Cerebellar nuclear complex (tissue), 1 donor: ENCODE measurements at places on chromosomes 16 and 17.

DNA sequence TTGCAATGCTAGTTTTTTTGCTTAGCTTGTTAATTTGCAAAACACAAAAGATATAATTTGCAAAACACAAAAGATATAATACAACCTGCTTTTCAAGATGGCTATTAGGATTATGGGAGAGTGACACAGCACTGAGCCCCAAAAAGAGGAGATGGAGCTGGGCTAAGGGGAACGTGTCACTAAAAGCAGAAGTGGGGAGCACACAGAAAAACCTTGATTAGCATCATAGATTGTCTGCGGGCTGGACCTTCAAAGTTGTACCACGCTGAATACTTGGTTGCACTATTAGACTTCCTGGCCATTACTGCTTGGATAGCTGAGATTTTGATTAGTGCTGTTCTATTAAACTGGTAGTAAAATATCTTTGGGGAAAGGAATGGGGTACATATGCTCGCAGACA lies 36.2 kb downstream of the KCNJ16 start:
- no peak for DNase-seq

GRCh38 chr17:39236981-39237441 lies 11.3 kb upstream of the STAC2 start:
- DNase-seq: no peak

GRCh38 chr16:84532291-84532724 lies 27.8 kb upstream of the MEAK7 start:
- peak; percentile 9 for DNase-seq

GRCh38 chr16:57186872-57187854 lies 1.0 kb downstream of the RSPRY1 start:
- DNase-seq: no peak

- no peak for DNase-seq
Observed at GRCh38 chr17:73686126-73686525, 41.9 kb upstream of the SDK2 start.
